ENCODE measurements at places on chromosomes 16 and 17.

GRCh38 chr16:68444056-68444657, 4.2 kb downstream of the SMPD3 start:
- no peak for DNase-seq

DNA sequence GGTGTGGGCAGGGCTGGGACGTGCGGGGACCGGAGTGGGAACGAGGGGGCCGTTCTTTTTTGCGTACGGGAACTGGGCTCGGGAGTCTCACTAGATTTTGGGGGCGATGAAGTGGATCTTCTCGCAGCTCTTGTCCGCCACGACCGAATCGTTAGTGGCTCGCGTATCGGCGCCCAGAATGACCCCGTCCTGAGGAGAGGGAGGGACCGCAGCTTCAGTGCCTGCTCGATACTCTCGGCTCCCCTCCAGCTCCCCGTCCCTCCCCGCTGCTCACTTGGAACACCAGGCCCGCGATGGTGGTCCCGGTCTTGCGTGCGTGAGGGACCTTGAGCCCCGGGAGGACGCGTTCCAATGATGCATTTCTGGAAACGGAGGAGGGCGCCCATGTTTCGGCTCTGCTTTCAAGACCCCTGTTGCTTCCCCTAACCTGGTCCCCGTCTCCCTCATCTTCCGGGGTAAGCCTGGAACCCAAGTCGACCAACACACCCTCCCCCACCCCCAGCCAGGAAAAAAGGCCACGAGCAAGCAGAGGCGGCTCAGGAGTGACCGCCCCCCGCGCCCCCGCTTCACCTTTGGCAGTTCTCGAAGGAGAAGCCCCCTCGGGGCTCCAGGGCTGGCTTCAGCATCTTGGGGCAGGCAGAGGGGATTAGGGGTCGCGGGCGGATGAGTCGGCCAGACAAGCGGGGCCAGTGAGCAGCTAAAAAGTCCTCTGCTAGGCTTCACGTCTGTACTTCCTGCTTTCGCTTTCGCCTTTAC, at the start of gene PSMB10:
TSS of gene PSMB10 (minus strand) at position 727 of the 756 bp plus-strand sequence. CDS start at position 626, 101 bp downstream.
- peak; percentile 16 for DNase-seq

DNA sequence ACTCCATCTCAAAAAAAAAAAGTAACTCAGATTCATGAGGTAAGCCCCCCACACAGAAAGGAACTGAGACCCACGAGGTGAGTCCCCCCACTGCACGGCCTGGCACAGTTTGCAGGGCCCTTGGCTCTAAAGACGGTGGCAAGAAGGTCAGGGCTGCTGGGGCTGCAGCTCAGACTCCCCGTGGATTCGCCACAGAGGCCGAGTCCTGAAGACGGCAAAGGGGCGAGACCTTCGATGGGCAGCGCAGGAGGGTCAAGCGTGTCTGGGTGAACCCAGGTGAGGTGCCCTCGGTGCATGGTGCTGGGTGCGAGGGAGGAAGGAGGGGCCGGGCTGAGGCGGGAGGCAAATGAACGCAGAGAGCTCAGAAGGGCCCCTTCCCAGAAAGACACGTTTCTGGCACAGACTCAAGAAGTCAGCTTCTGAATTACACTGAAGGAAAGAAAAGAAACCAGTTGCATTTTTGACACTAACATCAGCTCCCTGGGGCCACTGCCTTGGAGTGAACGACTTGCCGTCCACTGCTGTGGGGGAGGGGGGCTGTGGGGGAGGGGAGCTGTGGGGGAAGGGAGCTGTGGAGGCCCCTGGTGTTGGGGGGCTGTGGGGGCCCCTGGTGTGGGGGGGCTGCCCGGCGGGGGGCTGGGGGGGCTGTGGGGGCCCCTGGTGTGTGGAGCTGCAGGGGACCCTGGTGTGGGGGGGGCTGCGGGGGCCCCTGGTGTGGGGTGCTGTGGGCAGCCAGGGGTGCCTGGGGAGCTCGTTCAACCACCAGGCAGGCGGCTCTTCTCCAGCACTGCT, 69.8 kb upstream of the METRNL start:
- no peak for DNase-seq

DNA sequence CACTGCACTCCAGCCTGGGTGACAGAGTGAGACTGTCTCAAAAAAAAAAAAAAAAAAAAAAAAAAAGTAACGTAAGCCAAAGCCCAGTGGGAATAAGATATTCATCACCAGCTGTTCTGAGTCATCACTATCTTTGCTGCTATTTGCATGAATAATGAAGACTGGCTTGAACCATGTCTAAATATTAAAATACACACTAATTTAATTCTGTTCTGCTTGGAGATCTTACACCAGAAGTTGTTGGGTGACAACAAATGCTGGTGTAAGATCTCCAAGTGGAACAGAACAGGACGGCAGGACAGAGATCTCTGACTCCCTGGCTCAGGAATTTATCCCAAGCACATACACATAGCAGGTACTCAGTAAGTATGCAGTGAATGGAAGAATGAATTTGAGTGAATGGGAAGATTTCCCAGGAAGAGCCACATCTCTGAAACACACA, 19.6 kb downstream of the DNAH17 start:
- DNase-seq = no peak

- no peak for DNase-seq
Measured at GRCh38 chr16:2511128-2511800, 2.5 kb upstream of the ATP6V0C start.

GRCh38 chr17:30104575-30105339, 11.9 kb upstream of the NSRP1 start:
- peak; percentile 64 for DNase-seq

DNA sequence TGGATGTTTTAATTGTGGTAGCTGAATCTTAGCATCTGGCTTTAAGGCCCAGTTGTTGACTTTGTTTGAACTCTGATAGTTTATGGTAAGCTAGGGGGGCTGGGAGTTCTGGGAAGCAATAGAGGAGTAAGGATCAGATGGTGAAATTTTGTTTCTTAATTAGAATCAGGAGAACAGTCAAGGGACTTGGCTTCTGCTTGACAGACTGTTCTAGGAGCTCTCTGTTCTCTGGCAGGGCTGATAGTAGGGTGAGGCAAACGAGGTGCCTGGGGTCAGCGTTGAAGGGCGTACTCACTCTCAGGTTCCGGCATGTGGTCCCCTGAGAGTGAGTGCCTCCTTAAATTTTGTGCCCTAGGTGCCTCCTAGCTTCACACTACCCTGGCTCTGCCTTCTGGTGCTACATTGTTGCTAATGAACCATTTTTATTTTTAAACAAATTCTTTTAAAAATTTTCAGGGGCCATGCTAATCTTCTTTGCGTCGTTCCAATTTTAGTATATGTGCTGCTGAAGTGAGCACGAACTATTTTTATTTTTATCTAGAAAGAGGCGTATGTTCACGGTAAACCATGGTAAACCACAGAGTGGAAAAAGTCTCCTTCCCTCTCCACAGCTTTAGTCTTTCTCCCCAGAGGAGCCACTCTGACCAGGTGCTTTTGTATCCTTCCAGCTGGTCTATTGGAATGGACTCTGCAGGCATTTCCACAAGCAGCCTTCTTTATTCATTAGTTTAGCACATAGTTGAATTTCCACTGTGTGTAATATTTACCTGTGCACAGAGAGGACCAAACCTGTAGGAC, 19.7 kb downstream of the SLC7A6 start:
- no peak for DNase-seq

DNA sequence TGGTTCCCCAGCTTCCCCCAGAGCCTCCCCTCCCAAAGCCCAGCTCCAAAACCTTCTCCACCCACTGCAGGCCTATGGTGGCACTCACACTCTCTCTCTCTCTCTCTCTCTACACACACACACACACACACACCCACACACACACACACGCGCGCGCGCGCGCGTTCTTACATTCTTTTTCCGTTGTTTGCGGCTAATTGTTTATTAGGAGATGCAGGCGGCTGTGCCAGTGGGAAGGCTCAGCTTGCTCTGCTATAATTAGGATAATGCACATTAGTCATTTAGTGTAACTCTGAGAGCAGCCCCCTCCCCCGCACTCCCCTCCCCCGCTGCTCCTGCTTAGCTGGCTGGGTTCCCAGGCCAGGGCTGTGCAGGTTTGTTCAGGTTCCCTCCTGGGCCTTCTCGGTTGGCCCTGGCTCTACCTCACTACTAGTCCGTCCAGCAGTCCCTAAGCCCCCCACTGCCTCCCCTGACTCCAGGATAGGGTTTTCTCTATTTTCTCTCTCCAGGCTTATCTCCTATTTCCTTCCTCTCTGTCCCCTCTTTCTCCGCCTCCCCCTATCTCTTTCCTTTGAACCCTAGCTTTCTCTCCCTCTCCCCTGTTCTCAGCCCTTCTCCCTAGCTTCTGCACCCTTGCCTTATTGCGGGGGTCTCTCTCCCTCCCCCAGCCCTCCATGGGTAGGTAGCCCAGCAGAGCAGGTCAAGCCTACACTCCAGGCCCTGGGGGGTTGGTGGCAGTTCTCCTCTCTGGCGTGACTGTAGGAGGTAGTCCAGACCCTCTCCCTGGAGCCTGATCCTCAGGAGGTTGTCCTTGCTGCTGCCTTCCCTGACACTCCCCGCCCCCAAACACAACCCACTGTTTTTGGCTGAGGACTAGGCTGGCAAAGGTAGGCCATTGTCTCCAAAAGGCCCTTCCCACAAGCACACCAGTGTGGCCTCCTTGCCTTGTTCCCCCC, 34.0 kb downstream of the TMEM132E start:
- DNase-seq = no peak

All from activated gamma-delta T cell treated with Interleukin-2 at 50 U/mL for 16 hours (primary cell).